Neuronal stem cell (in vitro differentiated cells): ENCODE measurements at places on chromosomes 2 and 18.

DNA sequence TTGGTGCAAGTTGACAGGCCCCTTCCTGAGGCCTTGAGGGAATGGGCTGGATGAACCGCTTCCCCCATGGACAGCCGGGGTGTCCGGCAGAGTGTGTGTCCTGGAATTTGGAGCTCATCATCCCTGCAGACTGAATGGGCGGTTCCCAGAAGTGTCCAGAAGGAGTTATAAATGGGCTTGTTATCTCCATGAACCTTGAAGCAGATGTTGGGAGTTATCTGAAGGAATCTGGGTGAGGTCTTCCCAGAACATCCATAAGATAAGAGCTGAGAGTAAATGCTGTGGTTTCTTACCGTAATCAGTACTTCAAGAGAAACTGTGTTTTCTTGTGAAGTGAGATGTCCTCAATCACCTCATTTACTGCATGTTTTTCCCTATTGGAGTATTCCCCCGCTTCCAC lies 21.1 kb downstream of the PLB1 start:
- no peak for DNase-seq

DNA sequence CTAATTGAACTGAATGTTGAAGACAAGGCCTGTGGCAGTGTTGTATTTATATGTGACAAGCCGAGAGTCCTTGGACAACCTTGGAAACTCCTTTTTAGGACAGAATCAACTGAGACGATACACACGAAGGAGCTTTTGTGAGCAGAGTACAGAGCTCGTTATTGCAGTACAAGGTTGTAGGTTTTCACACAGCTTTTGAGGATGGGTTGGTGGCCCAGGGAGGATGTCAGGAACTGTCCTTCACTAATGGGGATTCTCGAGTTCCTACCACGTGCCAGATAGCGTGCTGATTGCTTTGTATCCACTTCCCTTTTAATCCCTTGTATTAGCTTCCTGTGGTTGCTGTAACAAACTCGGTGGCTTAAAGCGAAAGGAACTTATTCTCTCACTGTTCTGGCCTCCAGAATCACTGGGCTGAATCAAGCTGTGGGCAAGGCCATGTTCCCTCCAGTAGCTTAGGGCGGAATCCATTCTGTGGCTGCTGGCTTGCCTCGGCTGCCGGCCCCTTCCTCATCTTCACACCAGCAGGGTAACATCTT lies 20.2 kb downstream of the INPP4A start:
- no peak for DNase-seq

- DNase-seq, result no peak
Observed at GRCh38 chr2:105262651-105263091, 21.1 kb downstream of the GPR45 start.

DNA sequence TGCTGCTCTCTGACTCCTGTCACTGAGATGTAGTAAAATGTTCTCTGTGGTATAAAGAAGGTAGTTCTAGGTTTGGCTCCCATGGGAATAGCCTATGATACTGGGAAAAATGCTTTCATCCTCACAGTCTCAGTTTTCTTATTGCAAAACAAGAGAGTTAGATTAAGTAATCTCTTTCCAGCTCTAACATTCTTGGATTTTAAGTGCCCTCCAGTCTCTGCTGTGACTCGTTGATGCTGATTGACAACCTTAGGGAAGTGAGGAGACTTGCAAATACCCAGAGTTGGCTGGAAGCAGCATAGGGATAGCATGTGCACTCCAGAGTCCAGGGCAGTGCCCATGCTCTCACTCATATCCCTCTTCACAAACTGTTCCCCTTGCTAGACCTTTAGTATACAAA lies 534.9 kb downstream of the SLC4A3 start:
- no peak for DNase-seq

DNA sequence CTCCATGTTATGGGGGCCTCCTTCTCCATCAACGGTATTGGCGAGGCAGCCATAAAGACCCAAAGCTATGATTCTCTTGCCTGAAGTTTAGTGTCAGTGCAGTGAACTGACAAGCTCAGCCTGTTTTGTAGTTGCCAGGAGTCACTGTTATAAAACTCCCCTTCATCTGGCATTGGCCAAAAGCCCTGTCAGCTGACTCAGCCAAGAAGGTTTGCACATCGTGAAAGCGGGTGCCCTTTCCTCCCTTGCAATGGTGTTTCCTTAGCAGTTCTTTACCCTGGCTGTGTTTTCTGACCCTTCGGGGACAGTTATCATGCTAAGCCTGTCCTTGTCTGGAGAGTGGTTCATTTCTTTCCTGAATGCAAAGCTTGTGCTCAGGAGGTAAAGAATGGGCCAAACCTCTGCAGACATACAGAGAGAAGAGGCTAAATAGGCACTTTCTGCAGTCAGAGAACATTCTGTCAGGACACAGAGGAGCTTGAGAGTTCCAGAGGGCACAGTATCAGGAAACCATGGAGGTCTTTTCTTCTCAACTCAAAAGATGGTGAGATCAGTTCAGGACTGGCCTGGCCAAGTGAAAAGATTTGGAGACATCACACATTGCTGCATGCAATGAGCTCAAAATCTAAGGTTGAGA lies 414.2 kb downstream of the ZNF521 start:
- DNase-seq, result no peak

DNA sequence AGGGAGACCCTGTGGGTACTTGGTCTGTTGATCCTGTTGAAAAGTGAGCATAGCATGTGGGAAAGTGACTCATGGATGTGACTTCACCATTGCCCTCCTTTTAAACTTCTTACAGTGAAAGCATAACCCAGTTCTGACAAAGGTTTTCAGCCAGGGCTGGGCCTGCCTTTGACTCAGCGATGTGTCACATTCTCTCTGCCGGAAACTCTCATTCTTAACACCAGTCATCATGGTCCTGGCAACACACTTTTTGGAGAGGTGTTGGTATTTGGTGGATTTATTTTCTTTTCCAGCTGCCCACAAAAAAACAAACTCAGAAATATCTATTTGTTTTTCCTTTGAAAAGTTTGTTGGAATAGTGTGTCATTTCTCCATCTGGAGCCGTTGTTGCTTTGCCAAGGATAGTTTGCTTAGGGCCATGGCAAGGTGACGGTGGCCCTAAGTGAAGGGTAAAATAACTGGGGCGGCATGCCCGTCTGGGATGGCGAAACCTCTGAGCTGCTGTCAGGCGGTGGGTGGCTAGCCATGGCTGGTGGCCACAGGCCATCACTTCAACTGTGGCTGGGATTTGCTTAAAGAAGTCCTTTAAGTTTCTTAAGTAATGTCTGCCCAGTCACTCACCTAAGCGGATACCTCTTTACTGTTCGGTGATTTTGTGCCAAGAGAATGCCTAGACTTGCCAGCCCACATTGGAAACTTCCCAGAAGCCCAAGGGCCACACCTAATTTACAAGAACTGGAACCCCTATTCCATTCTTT lies 123.3 kb downstream of the LTBP1 start:
- DNase-seq, result no peak

GRCh38 chr2:101223814-101224231 lies 28.9 kb upstream of the CNOT11 start:
- DNase-seq, result no peak

DNA sequence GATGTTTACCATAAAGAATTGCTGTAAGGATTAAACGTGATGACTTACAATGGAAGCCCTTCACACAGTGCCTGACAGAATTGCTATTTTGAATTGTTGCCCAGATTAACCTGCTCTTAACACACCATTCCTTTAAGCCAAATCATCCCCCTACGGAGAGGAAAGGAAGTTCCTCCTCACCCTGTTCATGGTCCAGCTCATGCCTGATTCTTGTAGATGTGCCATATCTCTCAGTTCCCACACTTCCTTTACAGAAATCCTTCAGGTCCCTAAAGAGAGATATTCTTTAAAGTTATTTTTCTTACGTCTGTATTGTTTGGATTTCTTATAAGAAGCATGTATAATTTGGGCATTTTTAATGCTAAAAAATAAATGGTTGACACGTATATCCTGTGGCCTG lies 127.5 kb upstream of the DAPL1 start:
- DNase-seq, result no peak

DNA sequence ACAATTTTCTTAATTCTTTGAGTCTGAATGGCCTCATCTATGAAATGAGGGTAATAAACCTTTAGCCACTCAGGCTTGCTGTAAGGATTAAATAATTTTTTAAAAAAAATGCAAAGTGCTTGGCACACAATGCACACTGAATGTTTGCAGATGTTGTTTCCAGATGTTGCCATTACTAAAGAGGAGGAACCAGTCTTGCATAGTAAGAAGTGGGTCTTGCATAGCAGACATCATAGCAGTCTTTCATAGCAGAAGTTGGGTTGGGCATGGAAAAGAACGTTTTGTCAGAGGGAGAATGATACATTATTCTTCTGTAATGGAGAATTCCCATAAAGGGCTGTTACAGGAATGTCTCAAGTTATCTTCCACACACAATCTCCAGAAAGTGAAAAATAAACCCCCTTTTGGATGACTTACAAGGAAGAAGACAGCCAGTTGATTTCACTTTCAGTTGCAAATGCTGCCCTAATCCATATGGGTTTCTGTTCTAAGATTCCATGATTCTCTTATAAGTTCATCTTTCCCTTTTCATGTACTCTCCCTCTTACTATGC lies 327.7 kb downstream of the SUCLG1 start:
- DNase-seq, result no peak
